Umbilical cord (tissue), 2 donors: ENCODE measurements at places on chromosomes 4 and X. TPM values are rescaled to one million over a fixed set of nuclear protein-coding genes. Genes with fewer than 3 reads are reported as not detected.

DBET gene
- total RNA-seq = not detected

PACRGL gene
- 72.5 TPM for total RNA-seq

CT47B1 gene
- total RNA-seq = not detected

ADGRG2 gene
- total RNA-seq = 1.9 TPM

GRCh38 chrX:118523920-118524319, 28.3 kb downstream of the DOCK11 start:
- no peak for DNase-seq

GRCh38 chrX:68556036-68556435, 57.2 kb downstream of the YIPF6 start:
- DNase-seq = no peak

DNA sequence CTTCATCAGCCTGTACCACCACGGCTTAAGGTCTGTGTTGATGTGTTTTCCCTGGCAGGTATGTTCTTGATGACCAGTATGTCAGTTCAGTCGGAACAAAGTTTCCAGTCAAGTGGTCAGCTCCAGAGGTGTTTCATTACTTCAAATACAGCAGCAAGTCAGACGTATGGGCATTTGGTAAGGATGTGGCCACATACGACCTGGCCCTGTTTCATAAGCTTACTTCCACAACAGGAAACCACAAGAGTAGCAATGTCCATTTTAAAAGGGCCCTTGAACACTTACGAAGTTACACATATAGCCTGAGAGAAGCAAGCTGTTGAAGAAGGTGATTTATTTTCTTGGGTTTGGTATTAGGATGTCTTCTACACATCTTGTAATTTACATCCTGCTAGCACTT, 46.1 kb downstream of the BMX start:
- DNase-seq = no peak

DNA sequence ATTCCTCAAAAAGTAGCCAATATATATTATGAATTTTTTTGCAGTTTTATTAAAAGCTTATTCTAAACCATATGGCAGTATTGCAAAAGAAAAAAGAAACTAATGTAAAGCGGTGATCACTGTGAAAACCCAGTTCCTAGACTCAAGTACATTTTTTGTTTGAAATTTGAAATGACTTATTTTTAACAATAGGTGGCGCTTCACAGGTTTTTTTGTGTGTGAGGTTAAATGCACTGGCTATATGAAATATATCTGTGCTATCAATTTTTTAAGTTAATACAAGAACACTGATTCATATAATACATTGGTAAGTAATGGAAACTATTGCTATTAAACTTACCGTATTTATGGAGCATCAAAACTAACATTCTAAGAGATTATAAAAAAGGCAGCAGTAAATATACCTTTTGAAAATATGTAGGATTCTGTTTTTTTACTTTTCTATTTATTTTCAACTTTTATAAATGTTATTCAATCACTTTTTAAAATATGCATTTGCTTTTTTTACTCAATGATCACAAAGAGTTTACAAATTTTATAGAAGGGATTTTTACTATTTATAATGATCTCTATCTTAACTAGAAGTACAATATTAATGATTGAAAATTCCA, 5.6 kb upstream of the SPRY1 start:
- DNase-seq = no peak

- DNase-seq = no peak
Observed at GRCh38 chr4:78235800-78236199, 178.7 kb downstream of the FRAS1 start.

DNA sequence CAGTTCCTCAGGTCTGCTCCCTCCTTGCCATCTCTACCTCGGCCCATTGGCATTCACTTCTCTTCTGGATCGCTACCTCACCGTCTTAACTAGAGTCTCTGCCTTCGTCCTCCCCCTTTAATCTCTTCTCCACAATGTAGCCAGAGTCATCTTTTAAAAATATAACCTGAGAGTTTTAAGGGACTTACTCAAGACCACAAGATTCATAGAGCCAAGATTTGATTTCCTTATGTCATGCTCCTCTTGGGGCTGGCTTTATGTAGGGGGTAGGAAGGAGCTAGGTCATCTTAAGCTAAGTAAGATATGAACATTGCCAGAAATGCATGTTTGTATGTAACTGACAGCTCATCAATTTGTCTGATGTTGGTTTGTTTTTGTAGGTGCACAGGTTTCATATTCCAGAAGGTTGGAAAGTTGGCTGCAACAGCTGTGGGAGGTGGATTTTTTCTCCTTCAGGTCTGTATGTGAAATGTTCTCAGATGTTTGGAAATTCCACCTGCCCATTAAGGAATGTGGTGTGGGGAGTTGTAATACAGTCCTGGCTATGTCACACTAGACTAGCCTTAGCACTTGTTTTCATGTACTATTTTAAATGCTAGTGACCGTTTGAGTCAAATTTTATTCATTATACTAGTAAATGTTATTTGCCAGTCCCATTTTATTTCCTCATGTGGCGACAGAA, 19.6 kb downstream of the FUNDC2 start:
- DNase-seq = no peak

- no peak for DNase-seq
Observed at GRCh38 chr4:48262926-48263325, 6.7 kb downstream of the TEC start.

DNA sequence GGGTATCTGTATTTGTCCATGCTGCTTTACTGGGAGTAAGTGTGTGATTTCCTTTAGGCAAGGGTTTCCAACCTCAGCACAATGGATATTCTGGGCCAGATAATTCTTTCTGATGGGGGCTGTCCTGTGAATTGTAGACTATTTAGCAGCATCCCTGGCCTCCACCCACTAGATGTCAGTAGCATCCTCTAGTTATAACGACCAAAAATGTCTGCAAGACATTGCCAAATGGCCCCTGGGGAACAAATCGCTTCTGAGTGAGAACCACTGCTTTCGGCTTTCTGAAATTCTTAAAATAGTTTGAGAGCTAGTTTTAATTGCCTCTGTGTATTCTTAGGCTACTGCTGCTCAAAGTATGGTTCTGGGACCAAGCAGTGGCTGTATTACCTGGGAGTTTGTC, 81.2 kb upstream of the GPM6B start:
- no peak for DNase-seq

DNA sequence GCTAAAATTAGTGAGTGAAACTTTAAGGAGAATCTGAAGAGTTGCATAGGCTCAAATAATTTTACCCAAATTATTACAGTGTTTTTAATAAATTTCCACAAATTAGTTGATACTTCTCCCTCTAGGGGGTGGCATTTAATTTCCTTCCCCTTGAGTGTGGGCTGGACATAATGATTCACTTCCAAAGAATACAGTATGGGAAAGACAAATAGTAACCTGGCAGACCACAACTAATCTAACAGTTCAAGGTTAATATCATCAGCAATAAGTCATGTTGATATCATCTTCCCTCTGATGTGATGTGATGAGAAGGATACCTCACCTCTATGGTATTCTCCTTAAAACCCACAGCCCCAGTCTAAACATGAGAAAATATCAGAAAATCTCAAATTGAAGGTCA, 15.5 kb downstream of the PFKFB1 start:
- DNase-seq = no peak

GRCh38 chrX:44961817-44962607, 89.0 kb downstream of the KDM6A start:
- DNase-seq = no peak

- DNase-seq = no peak
Observed at GRCh38 chrX:102723456-102723855, 2.9 kb downstream of the GPRASP3 start.

GRCh38 chr4:146379744-146380143, 142.0 kb downstream of the SLC10A7 start:
- DNase-seq = no peak

DNA sequence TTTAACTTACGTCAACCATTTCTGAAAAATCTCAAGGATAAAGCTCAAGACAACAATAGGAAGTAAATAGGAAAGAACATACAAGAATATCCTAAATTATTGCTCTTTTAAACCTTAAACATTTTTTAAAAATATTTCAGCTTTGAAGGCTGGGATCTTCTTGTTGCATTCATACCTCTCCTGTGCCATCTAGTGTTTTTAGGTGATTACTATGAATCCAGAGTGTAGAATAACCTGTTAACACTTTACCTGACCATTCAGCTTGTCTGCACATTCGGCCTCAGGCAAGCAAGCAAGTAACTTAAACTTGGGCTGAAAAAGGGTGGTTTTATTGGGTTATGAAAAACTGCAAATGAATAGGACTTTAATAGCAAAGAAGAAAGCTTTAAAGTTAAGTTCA, 507.8 kb upstream of the INTU start:
- DNase-seq = peak; percentile 24
